ENCODE measurements at places on chromosomes 12 and 14.

- no peak for DNase-seq
Observed at GRCh38 chr12:121860257-121860656, 1.6 kb upstream of the HPD start.

- no peak for DNase-seq
Observed at GRCh38 chr12:80364056-80364455, 80.0 kb upstream of the PTPRQ start.

- DNase-seq = no peak
Observed at GRCh38 chr14:46902837-46903236, 251.3 kb upstream of the RPL10L start.

- no peak for DNase-seq
Observed at GRCh38 chr14:22393796-22394195, 195.2 kb downstream of the DAD1 start.

DNA sequence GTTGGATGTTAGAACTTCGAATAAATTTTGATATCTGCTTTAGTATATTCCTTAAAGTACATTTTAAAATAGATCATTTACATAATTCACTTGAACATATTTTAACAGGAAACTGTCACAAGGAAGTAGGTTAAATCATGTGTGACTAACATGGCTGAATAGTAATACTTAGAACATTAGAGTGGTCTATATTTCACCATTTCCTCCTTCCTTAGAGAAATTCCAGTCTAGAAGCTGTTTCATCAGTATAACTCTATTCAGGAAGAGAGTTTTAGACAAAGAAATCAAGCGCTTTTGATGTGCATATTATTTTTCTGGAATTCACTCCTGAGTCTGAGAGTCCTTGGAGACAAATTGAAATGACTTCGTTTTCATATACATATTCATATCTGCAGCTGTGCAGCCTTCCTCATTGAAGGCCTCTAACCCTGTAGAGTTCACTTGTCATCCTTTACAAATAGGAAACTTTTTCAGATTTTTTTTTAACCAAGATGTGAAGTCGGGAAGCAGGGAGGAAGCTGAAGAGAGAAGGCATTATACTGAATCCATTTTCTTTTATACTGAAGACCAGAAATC is 28.4 kb downstream of the IRAK3 start:
- DNase-seq = no peak

DNA sequence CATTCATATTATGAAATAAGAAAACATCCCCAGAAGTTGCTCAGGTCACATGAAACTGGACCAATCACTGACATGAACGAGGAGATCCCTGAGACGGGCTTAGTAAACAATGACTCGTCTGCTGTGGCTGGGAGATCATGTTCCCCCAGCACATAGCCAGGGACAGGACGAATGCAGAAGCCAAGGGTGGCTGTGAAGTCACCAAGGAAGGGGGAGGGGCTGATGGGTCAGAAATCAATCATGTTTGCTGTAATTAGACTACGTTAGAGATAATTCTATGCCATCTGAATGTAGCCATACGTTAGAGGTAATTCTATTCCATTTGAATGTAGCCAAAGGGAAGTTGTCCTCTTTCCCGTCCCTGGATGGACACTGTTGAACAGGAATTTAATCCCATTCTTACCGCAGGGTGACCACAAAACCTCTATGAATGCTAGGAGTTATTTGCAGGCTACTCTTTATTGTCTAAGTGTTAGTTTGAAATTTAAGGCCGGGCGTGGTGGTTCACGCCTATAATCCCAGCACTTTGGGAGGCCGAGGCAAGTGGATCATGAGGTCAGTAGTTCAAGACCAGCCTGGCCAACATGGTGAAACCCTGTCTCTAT is 332.9 kb downstream of the TMEM132D start:
- no peak for DNase-seq

DNA sequence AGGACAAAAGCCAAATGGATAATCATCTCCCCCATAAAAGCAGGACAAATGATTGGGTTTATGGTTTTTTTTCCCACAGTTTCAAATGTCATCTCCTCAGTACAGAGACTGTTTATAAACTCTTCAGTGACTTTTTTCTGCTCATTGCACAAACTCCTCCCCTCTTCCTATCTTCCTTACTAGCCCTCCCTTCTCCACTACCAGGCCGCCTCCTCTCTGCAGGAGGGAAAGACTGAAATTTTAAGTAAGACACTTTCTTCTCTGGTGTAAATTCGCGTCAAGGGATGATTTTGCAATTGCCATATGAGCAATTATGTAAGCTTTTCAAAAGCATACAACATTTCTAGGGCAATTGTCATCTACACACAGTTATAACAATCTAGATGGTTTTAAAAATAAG is 37.0 kb downstream of the BTG1 start:
- DNase-seq = no peak

DNA sequence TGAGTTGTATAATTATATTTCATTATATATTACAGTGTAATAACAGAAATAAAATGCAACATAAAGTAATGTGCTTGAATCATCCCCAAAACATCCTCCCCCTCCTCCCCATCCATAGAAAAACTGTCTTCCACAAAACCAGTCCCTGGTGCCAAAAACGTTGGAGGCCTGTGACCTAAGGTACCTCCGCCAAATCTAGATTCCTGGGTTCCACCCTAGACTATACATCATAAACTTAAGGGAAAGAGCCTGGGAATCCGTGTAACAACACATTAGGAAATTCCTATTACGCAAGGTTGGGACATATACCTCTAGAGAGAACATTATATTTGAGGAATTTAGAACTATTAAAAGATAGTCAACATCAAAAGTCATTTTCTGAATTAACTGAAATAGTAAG is 38.0 kb downstream of the SPPL3 start:
- no peak for DNase-seq

- no peak for DNase-seq
Observed at GRCh38 chr14:23562822-23563472, 4.6 kb downstream of the AP1G2 start.

DNA sequence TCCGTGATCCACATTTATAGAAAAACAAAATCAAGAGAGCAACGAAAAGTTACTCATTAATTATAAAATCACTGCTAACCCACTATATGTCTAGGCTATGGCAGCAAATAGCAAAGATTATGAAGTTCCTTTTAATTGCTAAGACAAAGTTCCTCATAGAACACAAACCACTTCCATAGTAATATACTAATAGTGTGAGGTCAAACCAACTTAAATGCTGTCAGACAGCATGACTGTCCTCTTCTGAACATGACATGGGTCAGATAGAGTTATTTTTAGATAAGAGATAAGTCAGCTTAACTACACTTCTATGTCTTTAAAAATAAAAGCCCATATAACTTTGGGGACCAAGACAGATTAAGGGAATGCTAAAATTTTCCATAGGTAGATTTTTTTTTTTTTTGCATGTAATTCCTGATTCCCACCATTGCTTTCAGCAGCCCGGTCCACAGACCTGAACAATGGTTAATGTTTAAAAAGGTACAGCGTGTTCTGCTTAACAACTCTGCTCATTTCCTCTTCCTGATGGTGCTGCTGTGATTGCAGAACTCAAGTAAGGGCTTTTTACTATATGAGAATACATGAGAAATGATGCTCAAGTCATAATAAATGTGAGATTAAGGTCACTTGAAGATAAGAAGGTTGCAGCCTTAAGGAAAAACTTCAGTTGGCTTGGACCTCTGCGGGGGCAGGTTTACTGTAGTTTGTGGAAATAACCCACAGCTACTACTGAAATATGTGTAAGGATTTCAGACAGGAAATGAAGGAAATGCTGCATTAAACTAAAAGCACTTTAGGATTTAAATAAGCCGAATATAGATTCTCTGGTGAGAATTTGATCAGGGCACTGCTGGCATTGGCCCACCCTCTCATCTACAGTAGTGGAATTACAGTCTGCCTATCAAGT is 37.7 kb upstream of the DUSP6 start:
- DNase-seq = no peak

DNA sequence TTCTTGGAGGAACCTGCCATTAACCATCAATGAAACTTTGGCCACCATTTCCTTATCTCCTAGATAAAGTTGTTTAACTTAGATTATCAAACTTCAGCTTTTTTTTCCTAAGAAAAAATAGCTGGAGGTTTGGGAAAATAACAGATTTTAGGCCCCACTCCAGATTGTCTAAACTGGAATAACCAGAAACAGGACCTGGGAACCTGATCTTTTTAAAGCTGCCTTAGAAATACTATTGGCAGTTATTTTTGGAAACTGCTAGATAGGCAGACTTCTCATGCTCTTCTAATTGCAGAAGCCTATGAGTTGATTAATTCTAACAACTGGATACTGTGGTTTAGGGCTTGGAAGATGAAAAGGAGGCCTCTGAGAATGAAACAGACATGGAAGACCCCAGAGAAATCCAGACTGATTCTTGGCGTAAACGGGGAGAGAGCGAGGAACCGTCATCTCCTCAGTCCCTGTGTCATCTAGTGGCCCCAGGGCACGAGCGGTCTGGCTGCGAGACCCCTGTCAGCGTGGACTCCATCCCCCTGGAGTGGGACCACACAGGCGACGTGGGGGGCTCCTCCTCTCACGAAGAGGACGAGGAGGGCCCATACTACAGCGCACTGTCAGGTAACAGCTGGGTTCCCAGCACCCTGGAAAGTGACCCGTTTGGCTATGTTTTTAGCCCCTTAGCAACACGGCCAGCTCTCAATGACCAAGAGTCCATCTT is 80.2 kb downstream of the ESR2 start:
- DNase-seq = no peak

GRCh38 chr12:2494486-2495192 is 300.1 kb upstream of the FKBP4 start:
- no peak for DNase-seq

GRCh38 chr12:117039891-117040309 is 59.3 kb downstream of the TESC start:
- DNase-seq = no peak

- no peak for DNase-seq
Observed at GRCh38 chr12:5864972-5865371, 80.1 kb downstream of the ANO2 start.

GRCh38 chr14:24879661-24880386 is 170.1 kb downstream of the STXBP6 start:
- no peak for DNase-seq

GRCh38 chr12:69417741-69418167 is 52.4 kb upstream of the FRS2 start:
- DNase-seq = no peak

GRCh38 chr12:120690083-120690450 is 3.1 kb downstream of the MLEC start:
- no peak for DNase-seq

GRCh38 chr14:44662250-44662891 is 155.3 kb upstream of the FSCB start:
- no peak for DNase-seq

GRCh38 chr12:52184813-52185212 is 7.0 kb downstream of the KRT80 start:
- DNase-seq = no peak

DNA sequence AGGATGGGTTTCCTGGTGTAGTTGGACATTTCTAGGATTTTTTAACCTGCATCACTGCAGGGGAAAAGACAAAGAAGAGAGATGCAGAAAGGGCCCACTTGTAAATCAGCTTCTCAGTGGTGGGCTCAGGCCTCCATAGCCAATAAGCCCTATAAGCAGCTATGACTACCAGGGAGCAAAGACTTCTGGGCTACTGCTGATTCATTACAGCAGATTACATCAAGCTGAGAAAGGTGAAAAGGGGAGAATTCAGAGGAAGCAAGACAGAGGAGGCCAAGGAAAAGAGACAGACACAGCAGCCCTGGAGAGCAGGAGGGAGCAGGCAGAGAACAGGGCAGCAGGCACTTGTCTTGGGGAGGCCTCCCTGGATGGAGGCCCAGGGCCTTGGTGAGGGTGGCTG is 95.2 kb downstream of the KCNA5 start:
- DNase-seq = no peak

GRCh38 chr14:66483322-66483721 is 2.8 kb upstream of the CCDC196 start:
- DNase-seq = no peak

DNA sequence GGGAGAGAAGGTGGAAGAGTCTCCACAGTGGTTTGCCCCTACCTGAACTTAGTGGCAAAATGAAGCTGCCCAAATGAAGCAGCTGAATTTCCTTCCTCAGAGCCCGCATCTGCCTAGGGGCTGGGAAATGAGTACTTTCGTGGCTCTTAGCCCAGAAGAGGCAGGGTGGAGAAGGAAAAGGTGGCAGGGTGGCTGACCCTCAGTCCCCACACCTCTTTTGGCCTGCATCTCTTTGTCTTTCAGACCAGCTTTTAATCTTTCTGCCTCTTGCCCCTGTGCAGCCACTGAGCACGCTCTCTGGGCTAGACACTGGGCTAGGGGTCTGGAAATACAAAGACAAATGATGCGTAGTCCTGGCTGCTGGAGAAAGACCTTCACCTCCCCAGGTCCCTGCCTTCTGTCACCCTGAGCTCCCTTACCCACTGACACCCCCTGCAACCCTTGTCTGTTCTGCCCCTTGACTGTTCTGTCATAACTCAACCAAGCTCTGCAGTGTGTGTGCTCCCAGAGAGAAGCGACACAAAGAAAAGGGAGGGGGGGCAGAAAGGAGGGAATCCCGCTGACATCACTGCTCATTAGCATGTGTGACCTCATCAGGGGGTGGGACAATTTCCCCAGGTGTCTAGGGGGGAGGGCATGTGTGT is 371 bp upstream of the REM2 start:
- DNase-seq = no peak

GRCh38 chr12:115444346-115444745 is 760.4 kb upstream of the TBX3 start:
- DNase-seq = no peak

DNA sequence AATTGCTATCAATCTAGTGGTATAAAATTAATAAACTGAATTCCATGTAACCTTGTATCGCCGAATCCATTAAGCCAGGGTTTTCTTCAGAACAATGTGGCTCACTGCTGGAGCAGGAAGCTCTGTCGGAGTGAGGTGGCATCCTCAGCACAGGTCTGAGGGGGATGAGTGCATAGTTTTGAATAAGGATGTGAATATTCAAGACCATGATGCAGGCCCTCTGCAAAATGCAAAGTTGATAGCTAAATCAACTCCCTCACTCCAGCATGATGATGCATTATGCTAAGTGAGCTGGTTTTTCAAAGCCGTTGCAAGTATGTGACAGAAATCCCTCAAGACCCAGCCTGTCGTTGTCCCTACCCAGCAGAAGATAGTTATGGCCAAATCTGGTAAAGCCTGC is 53.0 kb downstream of the TRIM9 start:
- no peak for DNase-seq

DNA sequence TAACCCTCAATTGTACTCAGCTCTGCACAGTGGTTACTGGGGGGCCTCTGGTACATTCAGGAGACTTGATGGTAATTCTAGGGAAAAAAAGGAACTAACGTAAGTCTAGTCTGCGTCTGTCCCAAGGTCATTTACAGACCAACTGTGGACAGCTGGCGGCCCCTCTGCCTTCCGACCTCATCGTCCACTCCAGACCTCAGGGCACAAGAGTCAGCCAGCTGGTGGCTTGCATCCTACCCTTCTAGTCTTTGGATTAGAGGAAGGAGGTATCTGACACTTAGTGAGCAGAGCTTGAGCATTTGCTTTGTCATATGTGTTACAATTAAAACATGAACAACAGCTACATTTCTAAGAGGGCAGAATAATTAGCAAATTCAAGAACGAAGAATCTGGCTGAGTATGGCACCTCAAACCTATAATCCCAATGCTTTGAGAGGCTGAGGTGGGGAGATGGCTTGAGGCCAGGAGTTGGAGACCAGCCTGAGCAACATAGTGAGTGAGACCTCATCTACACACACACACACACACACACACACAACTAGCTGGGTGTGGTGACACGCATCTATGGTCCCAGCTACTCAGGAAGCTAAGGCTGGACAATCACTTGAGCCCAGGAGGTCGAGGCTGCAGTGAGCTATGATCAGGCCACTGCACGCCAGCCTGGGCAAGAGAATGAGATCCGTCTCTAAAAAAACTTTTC is 36.5 kb downstream of the SSH1 start:
- DNase-seq = no peak

- no peak for DNase-seq
Observed at GRCh38 chr12:9619411-9620179, 11.9 kb upstream of the KLRB1 start.

All from KG1 (cell line).